ENCODE measurements at places on chromosomes 6 and 20.
A peak's percentile ranks its signal among the peaks of the same experiment; 100 is the strongest.

DNA sequence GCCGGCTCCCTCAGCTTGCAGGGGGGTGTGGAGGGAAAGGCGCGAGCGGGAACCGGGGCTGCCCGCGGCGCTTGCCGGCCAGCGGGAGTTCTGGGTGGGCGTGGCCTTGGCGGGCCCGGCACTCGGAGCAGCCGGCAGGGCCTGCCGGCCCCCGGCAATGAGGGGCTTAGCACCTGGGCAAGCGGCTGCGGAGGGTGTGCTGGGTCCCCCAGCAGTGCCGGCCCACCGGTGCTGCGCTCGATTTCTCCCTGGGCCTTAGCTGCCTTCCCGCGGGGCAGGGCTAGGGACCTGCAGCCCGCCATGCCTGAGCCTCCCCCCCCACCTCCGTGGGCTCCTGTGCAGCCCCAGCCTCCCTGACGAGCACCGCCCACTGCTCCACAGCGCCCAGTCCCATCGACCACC lies 514.5 kb upstream of the GJE1 start:
- DNase-seq: no peak

GRCh38 chr6:35170166-35170565 lies 29.0 kb upstream of the TCP11 start:
- DNase-seq: no peak

DNA sequence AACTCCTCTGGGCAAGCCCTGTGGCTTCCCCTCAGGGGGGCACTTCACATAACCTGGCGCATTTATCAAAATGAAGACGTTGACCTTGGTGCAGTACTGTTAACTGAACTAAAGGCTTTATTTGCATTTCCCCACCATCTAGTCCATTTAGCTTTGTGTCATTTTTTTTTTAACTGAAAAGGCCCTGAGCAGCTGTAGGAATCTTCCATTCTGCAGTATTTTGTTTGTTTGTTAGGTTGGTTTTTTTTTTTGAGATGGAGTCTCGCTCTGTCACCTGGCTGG lies 10.7 kb downstream of the TMEM181 start:
- DNase-seq: no peak

DNA sequence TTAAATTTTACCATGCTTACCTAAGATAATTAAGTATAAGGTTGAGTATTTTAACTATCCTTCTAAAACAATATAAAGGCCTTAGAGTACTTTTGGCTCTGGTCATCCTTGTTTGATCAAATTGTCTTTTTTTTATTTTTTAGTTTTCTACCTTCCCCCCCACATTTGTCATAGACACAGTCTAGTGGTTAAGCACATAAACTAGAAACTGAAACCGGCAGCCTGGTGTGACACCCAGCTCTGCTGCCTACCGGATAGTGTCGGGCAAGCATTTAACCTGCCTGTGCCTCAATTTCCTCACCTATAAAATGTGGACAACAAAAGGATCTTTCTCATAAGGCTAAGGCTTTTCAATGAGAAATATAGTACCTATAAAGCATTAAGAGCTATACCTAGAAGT lies 21.6 kb upstream of the TULP4 start:
- peak; percentile 87 for DNase-seq

- peak; percentile 77 for DNase-seq
These were observed 197.0 kb downstream of the UTRN start for GRCh38 chr6:144482142-144482541.

DNA sequence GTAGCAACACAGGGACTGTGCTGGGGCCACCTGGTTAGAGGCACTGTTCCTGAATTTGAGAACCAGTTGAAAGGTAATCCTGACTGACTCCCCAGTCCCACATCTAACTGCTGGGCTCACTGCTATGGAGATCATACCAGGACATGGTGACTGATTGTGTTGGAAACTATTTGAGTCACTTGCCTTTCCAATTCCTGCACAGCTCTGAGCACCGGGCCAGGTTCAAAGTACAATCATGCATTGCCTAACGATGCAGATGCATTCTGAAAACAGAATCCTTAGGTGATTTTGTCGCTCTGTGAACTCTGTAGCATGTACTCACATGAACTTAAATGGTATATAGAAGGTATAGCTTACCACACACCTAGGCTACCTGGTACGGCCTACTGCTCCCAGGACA lies 215.3 kb downstream of the BMP7 start:
- no peak for DNase-seq

DNA sequence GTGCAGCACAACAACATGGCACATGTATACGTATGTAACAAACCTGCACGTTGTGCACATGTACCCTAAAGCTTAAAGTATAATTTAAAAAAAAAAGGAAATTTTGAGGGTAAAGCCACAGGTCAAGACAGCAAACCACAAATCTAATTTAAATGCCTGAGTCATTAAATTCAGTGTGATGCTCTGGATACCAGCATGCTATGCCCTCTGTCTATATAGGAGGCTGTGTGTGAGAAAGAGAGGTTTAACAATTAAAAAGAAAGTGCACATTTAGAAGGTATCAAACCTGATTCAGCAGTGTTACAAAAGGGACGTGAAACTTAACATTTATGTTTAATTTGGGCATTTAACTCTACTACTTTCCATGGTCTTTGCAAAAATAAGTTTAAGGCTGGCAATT lies 276.3 kb downstream of the ADGRB3 start:
- DNase-seq: no peak

DNA sequence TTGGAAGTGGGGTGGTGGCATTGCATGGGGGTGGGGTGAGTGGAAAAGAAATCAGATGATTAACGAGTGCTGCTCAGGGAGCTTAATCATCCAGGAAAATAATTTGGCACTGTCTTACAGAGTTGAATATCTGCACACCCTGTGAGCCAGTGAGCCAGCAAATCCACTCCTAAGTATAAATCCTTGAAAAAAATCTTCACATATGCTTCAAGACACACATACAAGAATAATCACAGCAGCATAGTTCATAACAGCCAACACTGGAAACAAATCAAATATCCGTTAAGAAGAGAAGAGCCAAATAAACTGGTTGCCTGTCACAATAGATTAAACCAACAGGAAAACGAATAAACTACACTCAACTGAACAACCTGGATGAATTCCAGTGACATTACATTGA lies 62.8 kb downstream of the SAMD3 start:
- DNase-seq: no peak

GRCh38 chr20:4101910-4102309 lies 86.6 kb upstream of the RNF24 start:
- DNase-seq: no peak

GRCh38 chr6:110102411-110102810 lies 77.1 kb downstream of the WASF1 start:
- DNase-seq: peak; percentile 28
